ENCODE measurements at places on chromosomes 5 and 9.

DNA sequence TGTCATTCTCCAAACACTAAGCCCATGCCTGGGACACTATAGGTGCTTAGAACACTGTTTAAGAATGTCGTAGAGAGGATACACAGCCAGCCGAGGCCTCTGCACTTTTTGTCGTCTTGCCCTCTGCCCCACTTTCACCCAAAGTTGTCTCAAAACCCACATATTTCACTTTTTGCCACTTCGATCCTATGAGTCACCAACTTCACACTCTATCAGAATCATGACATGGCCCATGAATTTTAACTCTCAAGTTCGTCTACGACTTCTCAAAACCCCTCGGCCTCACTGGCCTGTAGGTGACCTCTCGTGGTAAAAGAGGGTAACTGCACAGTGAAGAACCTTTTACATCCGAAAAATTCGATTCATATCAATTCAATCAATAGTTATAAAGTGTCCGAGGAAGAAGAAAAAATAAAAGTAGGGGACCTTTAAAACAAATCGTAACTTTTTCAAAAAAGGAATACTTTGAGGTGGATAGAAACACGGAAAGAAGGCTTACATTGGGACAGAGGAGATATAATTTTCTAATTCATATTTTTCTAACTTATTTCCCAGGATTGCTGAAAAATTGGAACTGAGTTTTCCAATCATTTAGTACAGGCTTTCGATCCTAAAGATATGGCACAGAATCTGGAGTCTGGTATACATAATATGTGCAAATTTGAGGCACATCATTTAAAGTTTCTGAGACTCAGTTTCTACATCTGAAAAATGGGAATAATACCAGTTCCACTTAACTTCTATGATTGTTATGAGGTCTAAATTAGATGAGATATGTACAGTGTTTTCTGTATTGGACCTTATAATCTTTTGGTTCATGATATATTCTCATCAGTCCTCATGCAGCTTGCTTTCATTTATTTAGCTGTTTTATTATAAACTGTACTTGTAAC, 122.6 kb downstream of the APBA1 start:
- no peak for DNase-seq

DNA sequence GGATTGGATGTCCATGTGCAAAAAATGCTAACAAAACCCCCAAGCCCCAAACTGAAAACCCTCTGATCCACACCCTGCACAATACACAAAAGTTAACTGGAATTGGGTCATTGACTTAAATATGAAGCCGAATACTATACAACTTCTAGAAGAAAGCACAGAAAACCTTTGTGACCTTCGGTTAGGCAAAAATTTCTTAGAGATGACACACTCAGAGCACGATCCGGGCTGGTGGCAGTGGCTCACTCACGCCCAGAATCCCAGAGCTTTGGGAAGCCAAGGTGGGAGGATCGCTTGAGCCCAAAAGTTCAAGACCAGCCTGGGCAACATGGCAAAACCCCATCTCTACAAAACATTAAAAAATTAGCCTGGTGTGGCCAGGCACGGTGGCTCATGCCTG, 1.8 kb upstream of the DIPK1B start:
- DNase-seq: no peak

DNA sequence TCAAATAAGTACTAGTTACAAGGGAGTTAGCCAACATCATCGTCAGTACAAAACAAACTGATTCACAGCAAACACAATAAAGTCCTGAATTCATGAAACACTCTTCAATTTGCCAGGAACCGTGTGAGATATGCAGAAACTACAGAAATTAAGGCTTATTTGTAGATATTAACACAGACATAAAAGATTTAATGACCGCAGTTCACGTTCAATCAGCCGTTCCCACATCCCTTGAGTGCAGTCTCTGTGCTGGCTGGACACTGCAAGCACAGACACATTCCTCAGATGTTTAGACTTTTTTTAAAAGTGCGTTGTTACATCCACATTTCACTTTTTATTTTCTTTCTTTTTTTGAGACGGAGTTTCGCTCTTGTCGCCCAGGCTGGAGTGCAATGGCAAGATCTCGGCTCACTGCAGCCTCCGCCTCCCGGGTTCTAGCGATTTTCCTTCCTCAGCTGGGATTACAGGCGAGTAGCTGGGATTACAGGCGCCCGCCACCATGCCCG, 566 bp upstream of the CEP78 start:
- no peak for DNase-seq

DNA sequence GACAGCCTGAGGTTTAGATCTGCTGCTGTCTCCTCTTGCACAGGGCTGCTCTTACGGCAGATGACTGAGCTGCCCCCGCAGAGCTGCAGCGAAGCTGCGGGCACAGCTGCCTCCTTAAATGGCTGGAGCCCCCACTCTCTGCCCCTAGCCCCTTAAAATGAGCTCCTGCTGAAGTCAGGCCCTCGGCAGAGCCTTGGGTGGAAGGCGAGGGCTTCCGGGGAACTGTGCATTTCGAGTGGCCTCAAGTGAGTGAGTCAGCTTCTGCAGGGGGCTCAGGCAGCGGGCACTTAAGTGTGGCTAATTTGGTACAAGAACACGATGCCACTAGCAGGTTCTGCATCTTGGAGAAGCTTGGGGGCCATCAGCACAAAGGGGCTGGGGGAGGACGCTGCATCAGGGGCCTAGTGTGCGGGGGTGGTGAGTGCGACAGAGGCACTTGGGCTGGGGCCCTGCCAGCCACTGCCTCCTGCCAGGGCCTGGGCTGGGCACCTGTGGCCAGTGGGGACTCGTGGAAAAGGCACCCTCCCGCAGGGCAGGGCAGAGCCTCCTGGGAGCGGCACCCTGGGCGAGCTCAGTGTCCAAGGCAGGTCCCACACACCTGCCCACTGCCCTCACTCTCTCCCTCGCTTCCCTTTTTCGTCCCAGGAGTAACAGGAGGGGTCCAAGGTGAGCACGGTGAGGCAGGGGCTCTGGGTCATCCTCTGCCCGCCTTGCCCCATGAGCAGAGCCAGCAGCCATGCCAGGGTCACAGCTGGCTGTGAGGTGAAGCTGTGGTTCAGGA, 28.8 kb upstream of the RNU6ATAC start:
- no peak for DNase-seq

Measured in stimulated activated CD8-positive, alpha-beta memory T cell treated with anti-CD3 and anti-CD28 coated beads, Interleukin-12 subunit alpha, Interleukin-12 subunit beta, amount 100 ng/mL, for 1 hour (primary cell).